ENCODE measurements at places on chromosomes 4 and X.

- DNase-seq: peak; percentile 17
Measured at GRCh38 chrX:79366873-79367749, at the start of gene ITM2A. ITM2A (minus strand) TSS chrX:79367334; CDS start chrX:79367215, 119 bp downstream.

- DNase-seq: no peak
Measured at GRCh38 chr4:30605616-30606190, 114.5 kb upstream of the PCDH7 start.

- DNase-seq: no peak
Measured at GRCh38 chr4:7448036-7448435, 13.3 kb upstream of the PSAPL1 start.

GRCh38 chr4:101987623-101988243 lies 197.2 kb downstream of the BANK1 start:
- no peak for DNase-seq

- no peak for DNase-seq
Measured at GRCh38 chrX:71128166-71128833, 9.9 kb downstream of the MED12 start.

GRCh38 chrX:52420824-52421443 lies 52.1 kb downstream of the XAGE2 start:
- DNase-seq: no peak

DNA sequence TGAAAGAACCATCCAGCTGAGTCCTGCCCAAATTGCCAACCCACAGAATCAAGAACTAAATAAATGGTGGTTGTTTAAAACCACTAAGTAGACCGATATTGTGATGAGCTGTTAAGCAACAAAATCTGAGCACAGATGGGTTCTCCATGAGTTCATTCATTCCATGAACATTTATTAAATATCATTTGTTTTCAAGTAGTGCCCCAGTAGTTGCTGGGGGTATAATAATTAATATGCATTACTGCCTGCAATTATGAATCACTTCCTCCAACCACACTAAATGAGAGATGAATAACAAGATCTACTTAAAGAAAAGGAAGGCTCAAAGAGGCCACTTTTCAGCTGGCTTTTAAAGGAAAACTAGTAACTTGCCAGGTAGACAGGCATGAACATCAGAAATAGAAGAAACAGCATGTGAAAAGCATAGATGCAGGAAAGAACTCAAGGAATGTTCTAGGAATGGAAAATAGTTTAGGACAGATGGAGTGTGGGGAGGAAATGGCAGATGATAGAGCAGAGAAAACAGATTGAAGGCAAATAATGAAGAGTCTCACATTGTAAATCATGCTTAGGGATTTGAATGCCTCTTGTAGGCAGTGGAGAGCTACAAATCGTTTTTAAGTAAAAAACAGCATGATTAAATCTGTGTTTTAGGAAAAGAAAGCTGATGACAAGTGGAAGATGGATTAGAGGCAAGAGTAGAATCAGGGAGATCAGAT lies 641.7 kb upstream of the DIPK2B start:
- DNase-seq: no peak

GRCh38 chr4:88002786-88003185 lies 4.6 kb upstream of the PKD2 start:
- no peak for DNase-seq

DNA sequence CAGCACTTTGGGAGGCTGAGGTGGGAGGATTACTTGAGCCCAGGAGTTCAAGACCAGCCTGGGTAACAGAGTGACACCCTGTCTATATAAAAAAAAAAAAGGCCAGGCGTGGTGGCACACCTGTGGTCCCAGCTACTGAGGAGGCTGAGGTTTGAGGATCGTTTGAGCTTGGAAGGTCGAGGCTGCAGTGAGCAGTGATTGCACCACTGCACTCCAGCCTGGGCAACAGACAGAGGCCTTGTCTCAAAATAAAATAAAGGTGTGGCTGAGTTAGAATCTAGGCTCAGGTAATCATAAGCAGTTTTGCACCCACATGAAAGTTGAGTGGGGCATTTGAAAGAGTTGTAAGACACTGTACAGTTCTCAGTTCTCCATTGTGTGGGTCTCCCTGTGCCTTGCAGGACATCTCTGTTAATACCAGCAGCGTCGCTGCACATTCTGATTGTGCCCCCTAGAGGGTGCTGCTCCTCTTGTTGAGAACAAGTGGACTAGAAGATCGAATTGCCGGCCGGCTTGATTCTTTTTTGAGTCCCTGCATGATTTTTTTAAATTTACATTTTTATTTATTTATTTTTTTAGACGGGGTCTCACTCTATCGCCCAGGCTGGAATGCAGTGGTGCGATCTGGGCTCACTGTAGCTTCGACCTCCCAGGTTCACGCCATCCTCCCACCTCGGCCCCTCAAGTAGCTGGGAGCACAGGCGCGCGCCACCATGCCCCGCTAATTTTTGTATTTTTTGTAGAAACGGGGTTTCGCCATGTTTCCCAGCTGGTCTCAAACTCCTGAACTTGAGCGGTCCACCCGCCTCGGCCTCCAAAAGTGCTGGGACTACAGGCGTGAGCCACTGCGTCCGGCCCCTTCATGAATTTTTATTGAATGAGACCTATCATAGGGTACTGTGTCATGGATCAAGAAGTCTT lies 73.6 kb upstream of the RBMX start:
- peak; percentile 45 for DNase-seq

GRCh38 chr4:61772126-61772525 lies 572.0 kb downstream of the ADGRL3 start:
- no peak for DNase-seq

DNA sequence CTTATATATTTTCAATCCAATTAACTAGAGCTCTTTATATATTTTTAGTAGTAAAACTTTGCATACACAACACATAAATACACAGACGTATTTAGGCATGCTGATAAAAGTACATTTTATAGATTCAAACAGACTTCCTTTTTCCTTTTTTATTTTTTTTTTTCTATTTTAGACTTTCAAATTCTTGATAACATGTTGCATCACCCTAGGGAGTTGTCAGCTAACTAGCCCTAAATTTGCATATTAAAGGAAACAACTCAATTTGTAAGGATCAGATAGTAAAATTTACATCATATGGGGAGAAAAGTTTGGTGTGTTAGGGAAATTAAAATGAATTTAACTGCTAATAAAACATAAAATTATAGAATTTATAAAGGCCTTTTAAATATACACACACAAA lies 47.4 kb upstream of the APOOL start:
- DNase-seq: no peak

- peak; percentile 54 for DNase-seq
Measured at GRCh38 chrX:135974279-135974856, 580 bp upstream of the MMGT1 start.

DNA sequence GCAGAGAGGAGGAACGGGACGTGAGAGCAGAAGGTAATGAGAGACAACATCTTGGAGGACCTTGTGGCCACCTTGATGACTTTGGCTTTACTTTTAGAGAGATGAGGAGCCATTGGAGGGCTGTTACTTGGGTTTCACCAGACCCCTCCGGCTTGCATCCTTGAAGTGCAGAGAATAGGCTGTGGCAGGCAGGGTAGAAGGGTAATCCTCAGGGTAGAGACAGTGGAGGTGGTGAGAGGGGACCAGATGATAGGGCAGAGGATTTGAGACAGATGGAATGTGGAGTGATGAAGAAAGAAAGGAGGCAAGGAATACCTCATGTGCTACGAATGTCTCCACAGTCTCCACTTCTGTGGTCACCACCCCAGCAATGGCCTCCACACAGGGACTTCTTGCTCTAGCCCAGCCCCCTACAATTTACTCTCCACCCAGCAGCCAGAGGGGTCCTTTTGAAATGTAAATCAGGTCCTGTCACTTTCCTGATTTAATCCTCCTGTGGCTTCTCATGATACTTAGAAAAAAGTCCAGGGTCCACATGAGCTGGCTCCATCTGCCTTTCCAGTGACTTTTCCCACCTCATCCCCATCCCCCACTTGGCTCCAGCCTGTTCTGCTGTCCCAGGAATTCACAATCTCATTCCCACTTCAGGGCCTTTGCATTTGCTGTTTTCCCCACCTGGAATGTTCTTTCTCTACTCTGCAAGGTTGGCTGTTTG lies 115.0 kb downstream of the PJA1 start:
- no peak for DNase-seq

DNA sequence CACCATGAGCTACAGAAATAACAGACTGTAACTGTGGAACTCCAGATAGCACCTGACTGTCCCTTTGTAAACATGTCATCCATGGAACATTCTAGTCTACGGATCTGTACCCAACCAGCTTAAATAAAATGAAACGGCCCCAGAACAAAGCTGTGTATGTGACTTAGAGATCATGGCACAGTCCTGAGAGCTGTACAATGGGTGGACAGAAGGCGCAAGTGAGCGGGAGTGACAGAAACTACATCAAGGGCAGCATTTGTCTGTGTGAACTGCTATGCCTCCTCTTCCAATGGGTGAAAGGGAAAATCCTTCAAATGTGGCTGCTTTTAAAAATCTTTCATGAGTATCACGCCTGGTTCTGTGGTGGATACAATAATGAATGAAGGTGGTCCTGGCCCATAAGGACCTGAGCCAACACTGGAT lies 72.5 kb downstream of the FAT1 start:
- DNase-seq: no peak

DNA sequence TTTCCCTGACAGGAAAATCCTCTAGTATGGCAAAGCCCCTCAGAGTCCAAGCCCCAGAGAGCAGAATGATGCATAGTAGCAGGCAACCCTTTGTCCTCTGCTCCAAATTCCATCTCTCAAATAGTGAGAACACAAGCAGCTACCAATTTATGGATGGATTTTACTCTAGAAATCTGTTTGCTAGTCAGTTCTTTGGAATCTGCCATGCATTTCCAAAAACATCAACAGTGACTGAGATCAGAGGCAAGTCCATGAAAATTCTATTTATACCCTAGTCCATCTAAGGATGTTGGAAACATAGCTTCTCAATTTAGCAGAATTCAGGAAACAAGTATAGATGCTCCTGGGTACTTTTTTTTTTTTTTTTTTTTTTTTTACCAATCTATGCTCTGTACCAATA lies 10.0 kb upstream of the CC2D2A start:
- no peak for DNase-seq

- no peak for DNase-seq
Measured at GRCh38 chr4:56250776-56251175, 136.5 kb downstream of the AASDH start.

- no peak for DNase-seq
Measured at GRCh38 chr4:154125340-154125739, 336.5 kb upstream of the SFRP2 start.

DNA sequence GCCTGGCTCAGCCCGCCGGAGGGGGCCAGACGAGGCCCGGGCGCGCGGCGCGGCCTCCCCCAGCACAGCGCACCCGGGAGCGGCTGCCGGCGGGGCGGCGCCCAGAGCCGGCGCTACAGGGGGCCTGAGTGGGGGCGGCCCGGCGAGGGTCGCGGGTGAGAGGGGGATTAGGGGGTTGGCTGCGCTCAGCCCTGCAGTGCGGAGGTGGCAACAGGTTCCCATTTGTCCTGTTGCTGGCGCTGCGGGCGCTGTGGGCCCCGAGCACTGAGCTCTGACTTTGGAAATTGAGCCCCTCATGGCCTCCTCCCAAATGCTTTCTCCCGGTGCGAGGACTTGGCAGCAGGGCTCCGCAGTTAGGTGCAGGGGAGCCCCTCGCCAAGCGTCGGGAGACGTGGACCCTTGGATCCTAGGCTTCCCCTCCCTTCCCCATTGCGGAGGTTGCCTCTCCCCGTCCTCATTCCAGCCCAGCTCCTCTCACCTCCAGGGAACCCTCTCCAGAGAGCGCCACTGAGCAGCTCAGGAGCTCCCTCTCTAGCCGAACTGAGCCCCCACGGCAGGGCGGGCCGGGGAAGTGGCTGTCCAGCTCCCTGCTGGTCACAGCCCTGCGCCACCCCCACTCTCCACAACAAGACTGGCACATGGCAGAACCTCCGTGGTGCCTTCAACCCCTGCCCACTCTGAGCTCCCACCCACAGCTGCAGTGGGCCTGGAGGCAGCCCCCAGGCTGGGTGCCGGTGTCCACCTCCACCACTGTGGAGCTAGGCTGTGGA lies 2.5 kb upstream of the DUSP9 start:
- no peak for DNase-seq

DNA sequence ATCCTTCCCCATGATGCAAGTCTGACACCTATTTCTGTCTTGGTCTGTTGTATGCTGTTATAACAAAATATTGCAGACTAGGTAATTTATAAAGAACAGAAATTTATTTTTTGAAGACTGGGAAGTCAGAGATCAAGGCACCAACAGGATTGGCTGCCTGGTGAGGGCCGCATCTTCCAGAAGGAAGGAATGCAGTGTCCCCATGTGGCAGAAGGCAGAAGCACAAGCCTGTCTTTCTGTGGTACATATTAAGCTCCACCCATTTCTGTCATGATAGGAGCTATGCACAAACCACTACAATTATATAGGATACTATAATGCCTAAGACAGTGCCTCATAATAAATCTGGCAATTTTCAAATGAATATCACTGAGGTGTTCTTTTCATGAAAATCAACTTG lies 502.3 kb upstream of the DIAPH2 start:
- DNase-seq: no peak

GRCh38 chrX:39736216-39737211 lies 361.2 kb downstream of the BCOR start:
- no peak for DNase-seq

GRCh38 chr4:106160560-106160959 lies 155.4 kb downstream of the TBCK start:
- DNase-seq: no peak

- no peak for DNase-seq
Measured at GRCh38 chrX:29225670-29226069, 638.4 kb downstream of the IL1RAPL1 start.

DNA sequence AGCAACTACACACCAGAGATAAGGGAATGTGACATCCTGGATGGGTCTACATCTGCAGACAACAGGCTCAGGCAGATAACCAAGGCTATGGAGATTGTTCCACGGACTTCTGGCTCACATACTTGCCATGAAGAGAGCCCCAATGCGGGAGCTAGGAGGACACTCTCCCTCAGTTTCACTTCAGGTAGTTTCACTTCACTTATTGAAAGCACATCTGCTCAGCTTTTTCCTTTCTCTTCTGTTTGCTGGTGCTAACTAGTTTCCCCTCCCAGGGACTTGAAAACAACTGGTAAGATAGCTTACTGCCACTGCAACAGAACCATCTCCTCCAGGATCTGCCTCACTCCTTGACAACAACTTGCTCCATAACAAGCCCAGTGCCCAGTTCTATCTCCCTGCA lies 1.4 kb upstream of the CT47C1 start:
- no peak for DNase-seq

DNA sequence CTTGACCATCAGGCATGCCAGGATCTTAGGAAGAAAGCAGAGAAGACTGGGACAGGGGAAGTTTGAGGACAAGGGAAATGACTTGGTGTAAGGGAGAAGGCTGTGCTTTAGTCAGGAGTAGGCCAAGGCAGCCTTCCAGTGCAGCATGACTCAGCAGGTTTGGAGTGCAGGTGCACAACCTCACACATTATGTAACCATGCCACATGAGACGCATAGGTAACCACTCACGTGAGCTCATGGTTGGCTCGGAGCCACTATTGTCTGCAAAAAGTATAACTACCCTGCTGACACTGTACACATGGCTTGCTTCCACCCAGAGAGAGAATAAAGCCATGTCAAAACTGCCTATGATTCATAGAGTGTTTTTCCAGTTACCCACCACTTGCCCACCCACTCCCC lies 715.9 kb downstream of the SMARCA1 start:
- no peak for DNase-seq

GRCh38 chr4:151806511-151806927 lies 45.7 kb upstream of the GATB start:
- no peak for DNase-seq

- no peak for DNase-seq
Measured at GRCh38 chr4:85591406-85592098, 116.6 kb downstream of the ARHGAP24 start.

GRCh38 chr4:110132816-110133719 lies 65.3 kb downstream of the ELOVL6 start:
- no peak for DNase-seq

- DNase-seq: no peak
Measured at GRCh38 chrX:82127228-82128123, 925.6 kb downstream of the SH3BGRL start.

All from neuronal stem cell (in vitro differentiated cells).